ENCODE measurements at places on chromosomes 4 and X.

DNA sequence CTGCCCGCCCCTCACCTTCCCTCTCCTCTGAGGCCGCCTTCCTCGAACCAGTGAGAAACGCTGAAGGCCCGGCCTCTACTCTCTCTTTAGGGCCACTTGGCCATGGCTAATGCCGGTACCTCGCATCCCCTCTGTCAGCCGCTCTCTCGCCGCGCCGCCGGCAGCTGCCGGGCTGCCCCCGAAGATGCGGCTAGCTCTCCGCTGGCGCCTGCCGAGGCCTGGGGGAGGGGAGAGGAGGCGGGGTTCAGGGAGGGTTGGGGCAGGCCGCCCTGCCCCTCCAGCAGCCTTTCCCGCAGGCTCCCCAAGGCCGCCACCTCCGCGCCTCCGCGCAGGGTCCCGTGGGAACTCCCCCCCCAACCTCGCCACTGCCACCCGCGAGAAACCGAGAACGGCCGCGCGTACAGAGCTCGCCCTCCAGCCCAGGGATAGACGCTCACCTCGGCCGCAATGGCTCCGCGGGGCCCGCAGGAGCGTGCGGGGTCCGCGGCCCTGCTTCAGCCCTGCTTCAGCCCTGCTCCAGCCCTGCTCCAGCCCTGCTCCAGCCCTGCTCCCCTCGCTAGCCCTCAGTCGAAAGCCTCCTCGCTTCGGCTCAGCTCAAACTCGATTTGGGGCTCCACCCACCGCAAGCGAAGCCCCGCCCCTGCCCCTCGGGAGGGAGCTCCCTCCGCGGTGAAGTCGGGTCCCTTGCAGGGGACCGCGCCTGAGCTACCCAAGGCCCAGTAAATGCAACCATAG, at the start of gene HUWE1:
Gene HUWE1 (minus strand): TSS at position 569 of the 735 bp plus-strand sequence. CDS start 32,612 bp downstream, outside the sequence.
- DNase-seq = peak; percentile 49

GRCh38 chr4:40811956-40812355, 62.2 kb downstream of the NSUN7 start:
- DNase-seq = peak; percentile 84

DNA sequence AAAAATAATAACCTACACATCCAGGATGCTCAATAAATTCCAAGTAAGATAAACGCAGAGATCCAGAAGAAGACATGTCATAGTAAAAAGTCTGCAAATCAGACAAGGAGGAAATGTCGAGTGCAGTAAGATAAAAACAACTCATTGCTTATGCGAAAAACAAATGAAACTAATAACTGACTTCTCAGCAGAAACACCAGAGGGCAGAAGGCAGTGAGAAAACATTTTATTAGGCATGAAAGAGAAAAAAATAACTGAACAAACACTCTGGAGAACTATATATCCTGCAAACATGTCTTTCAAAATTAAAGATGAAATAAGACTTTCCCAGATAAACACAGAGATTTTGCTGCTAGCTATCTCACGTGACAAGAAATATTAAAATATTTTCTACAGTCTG, 201.3 kb upstream of the CTSO start:
- DNase-seq = no peak

- DNase-seq = peak; percentile 33
These were observed 5.4 kb downstream of the TBC1D1 start for GRCh38 chr4:37896206-37896860.

DNA sequence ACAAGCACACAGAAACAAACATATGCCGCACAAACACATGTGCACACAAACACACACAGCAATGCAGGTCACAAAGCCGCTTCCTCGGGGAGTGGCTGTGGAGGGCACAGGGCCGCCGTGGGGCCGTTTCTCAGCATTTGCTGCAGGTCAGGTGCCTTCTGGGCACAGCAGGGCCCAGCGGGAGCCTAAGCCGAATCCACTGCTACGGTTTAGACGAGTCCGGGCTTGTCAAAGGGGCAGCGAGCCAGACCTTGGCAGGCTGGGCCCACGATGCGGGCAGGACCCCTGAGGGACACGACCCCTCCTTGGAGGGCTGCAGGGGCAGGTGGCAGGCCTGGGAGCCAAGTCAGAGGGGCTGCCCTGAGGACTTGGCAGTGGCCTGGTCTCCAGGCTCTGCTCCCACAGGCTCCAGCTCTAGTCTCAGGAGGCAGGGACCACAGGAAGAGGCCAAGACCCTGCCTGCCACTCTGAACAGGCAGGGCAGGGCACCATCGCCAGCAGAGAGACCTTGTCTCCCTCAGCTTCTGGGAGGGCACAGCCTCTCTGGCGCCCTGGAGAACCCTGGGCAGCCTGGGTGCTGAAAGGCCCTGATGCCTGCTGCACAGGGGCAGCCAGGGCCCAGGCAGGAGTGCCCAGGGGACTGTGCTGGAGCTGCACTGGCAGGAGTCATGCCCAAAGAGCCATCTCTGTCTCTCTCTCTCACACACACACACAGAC, 5.5 kb upstream of the ATP2B3 start:
- no peak for DNase-seq

GRCh38 chr4:114156371-114156770, 176.9 kb upstream of the ARSJ start:
- DNase-seq = no peak

GRCh38 chrX:47687263-47687662, 28.3 kb upstream of the UXT start:
- no peak for DNase-seq

GRCh38 chrX:101442085-101442484, 34.1 kb downstream of the HNRNPH2 start:
- DNase-seq = no peak

GRCh38 chr4:132614682-132615081, 534.4 kb upstream of the PCDH10 start:
- DNase-seq = no peak

GRCh38 chr4:56296526-56296925, 90.8 kb downstream of the AASDH start:
- no peak for DNase-seq

- no peak for DNase-seq
These were observed 20.0 kb downstream of the AMOT start for GRCh38 chrX:112820364-112821268.

DNA sequence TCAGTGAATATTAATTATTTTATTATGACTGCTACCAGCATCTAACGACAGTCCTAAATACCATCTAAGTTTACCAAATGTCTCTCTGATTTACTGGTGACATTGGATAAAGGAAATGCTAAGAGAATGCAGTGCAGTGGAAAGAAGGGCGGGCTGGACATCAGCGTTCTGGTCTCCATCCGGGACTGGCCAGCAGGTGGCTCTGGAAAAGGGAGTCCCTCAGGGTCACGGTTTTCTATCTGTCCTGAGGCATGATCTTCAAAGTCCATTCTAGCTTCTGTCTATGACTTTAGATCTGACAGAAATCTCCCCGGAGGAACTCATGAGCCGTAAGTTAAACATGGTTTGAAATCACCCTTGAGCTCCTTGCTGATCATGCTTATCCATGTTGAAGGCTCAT, 3.3 kb downstream of the TRIM2 start:
- DNase-seq = no peak

DNA sequence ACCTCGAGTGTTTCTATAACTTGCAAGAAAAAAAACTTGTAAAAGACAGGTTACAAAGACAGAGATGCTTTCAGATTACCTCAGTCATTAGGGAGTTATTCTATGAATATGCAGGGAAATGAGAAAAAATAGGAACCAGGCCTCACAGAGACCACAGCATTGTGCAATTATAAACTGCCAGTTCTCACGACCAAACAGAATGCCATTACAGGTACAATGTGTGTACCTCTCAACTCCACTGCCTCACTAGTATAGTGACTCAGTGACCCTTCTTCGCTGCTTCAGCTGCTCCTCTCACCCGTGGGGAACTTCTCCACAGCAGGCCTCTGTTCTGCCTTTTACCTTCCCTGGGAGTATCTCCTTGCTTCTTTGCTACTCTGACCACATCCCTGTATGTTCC, 2.3 kb upstream of the HTATSF1 start:
- peak; percentile 5 for DNase-seq

DNA sequence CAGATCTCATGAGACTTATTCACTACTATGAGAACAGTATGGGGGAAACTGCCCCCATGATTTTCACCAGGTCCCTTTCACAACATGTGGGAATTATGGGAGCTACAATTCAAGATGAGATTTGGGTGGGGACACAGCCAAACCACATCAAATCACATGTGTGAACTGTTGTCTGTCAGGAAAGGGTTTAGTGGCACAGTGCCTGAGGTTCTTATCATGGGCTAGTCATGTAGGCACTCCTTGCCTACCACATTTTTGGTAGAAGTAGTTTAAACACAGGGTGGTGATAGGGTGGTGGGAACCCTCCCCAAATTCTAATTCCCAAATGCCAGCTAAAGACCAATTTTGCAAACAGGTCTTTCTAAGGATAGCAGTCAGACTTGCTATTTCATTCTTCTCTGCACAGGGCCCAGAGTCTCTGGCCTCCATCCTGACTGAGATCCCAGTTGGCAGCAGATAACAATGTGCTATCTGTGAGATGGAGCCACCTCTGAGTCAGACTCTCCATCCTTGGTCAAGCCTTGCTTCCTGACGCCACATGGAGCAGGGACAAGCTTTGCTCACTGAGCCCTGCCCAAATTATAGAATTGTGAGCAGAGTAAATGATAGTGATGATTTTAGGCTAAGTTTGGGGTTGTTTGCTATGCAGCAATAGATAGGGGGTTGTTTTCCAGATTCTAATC, 33.5 kb upstream of the SETD7 start:
- no peak for DNase-seq

DNA sequence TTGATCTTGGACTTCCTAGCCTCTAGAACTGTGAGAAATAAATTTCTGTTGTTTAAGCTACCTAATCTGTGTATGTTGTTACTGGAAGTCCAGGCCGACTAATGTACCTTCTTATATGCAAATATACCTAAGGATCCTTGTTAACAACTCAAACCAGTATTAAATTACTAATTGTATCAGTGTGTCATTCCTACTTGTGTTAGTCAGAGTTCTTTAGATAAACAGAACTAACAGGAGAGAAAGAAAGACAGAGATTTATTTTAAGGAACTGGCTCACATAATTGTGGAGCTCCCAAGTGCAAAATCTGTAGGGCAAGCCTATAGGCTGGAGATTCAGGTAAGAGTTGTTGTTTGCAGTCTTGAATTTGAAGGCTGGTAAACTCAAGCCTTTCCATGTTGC, 120.0 kb downstream of the ADGRL3 start:
- DNase-seq = no peak

DNA sequence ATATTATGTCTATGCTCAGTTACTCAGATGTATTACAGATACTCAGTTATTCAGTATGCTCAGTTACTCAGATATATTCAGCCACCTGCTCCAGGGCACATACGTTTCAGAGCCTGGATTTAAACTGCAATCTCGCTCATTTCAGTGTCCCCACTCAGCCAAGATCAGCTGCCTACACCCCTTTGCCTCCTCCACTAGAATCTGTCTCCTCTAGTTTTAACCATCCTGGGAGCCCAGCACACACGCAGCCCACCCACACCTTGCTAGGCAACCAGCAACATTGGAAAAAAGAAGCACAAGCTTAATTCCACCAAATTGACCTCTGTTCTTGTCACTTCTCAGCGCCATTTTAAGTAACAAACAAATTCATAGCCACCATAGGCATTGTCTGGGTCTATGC, 246.2 kb downstream of the QDPR start:
- DNase-seq = no peak

- DNase-seq = peak; percentile 74
These were observed 44.3 kb downstream of the CNGA1 start for GRCh38 chr4:47972181-47972580.

DNA sequence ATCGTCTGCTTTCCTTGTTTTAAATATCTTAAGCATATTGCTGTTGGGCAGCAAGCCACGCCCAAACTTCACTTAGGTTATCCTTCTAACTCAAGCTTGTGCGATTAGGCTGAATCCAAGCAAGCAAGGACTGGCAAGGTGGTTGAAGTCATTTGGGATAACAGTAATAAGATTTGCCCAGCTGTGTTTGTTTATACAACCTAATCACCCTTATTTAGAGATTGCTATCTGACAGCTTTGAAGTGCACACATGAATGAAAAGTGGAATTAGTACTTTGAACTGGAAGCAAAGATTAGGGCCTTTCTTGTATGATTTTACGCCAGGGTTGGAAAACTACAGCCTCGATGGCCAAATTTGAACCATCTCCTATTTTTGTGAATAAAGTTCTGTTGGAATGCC, 182.1 kb downstream of the ASB9 start:
- no peak for DNase-seq

DNA sequence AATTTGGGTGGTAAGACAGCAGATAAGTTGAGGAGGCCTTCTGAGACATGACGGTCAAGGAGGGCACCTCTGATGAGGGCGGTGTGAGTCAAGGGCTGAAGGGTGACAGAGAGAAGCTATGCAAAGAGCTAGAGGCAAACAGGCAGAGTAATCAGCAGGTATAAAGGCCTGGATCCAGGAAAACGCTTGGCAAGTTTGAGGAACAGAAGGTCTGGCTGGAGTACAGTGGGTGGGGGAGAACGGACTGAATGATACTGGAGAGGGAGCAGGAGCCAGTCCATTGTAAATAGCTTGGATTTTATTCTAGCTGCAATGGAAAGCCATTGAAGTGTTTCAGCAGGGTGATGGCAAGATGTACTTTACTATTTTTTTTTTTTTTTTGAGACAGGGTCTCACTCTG, 39.3 kb downstream of the RAB33B start:
- DNase-seq = no peak

GRCh38 chrX:95059909-95060308, 1385.9 kb downstream of the FAM133A start:
- no peak for DNase-seq

DNA sequence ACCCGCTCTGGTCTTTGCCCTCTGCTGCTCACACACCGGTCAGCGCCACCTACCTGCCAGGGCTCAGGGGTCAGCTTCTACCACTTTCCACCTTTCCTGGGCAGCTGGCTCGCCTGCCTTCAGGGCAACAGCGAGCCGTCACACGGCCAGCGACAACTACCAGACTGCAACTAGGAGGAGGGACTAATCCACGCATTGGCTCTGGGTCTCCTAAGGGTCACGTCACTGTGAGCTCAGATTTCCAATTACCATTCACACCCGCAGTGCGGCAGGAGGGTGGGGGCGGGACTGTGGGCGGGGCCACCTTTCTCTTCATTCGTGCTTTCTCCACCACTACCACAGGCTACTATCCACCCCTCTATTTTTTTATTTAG, at the start of gene BEX5:
Gene BEX5 (minus strand): TSS at position 172 of the 374 bp plus-strand sequence. CDS start 1,712 bp downstream, outside the sequence.
- DNase-seq = peak; percentile 22

GRCh38 chrX:84956304-84956703, 47.4 kb upstream of the APOOL start:
- DNase-seq = peak; percentile 0

DNA sequence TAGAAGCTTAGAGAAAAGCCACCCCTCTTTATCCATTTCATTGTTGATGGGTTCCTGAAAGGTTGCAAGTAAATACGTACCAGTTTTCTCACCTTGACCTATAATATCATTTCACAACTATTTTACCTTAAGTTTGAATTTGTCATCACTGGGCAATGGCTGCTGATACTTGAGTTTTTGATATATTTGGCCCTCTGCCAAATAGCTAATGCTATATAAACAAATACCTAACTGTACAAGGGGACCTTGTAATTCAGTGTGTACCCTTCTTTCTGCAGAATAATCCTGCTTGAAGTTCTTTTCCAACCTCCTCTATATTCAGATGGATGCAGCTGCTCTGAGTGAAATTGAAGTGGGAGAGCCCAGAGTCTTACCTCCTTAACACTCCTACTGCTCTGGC, 19.0 kb upstream of the GLUD2 start:
- no peak for DNase-seq

GRCh38 chr4:28675582-28675981, 1814.9 kb downstream of the STIM2 start:
- no peak for DNase-seq

GRCh38 chrX:21960569-21961541, 20.3 kb downstream of the SMS start:
- DNase-seq = peak; percentile 55

GRCh38 chrX:24110069-24110468, 39.5 kb upstream of the ZFX start:
- no peak for DNase-seq

GRCh38 chr4:38177035-38177546, 216.9 kb downstream of the PTTG2 start:
- no peak for DNase-seq
